ENCODE measurements at places on chromosomes 5 and 9.

DNA sequence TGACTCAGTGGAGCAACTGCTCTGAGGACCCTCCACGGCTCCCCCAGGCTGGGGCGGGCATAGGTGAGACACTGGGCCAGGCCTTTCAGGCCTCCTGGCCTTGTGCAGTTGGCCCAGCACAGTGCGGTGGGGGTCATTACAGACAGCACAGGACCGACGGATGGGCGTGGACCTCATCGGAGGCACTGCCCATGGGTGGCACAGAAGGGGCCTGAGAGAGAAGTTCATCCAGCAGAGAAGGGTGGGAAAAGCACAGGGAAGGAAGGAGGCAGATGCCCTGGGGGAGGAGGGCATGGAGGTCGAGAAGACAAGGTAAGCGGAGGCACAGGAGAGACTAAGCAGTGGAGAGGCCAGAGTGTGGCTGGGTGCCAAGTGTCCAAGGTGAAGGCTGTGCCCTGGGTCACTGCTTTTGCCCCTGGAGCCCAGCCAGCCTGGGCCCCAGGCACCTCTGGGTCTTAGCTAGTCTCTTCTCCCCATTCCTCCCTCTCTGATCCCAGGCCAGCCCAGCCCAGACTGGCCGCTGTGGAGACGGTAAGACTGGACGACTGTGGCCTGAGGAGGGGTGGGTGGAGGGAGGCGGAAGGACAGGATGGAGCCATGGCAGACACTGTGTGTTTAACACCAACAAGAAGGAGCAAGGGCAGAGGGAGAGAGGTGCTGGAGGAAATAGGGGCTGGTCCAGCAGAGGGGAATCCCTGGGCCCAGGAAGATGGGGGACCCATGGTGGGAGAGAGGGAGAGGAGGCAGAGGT, 5.7 kb downstream of the IL3 start:
- no peak for DNase-seq

GRCh38 chr5:160230686-160231527, 1.6 kb downstream of the FABP6 start:
- no peak for DNase-seq

- peak; percentile 33 for DNase-seq
Measured at GRCh38 chr5:142748568-142749249, 21.5 kb upstream of the ARHGAP26 start.

- DNase-seq, result no peak
Measured at GRCh38 chr9:86639899-86640379, 285.7 kb upstream of the TUT7 start.

DNA sequence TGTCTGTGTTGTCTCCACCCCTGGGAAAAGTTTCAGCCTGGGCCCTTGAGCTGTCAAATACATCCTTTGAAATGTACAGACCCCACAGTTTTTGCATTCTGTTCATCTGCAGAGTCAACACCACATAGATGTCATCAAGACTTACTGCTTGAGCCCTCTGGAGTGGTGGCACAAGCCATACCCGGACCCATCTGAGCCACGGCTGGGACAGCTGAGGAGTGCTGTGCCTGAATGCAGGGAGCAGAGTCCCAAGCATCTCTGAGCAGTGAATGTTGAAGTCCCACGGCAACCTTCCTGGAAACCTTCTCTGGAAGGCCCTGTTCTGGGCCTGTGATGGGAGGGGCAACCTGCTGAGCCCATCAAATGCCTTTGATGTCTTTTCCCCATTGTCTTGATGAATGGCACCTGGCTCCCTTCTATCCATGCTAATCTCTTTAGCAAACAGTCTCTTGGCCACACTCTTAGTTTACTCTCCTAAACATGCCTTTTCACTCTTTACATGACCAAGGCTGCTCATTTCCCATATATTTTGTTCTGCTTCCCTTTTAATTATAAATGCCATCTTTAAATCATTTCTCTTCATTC, 92.5 kb downstream of the ATPSCKMT start:
- DNase-seq, result no peak

- DNase-seq, result no peak
Measured at GRCh38 chr9:112555101-112555643, 68.5 kb downstream of the KIAA1958 start.

- no peak for DNase-seq
Measured at GRCh38 chr5:80977764-80978163, 17.6 kb downstream of the RASGRF2 start.

- no peak for DNase-seq
Measured at GRCh38 chr5:25006734-25007133, 362.0 kb upstream of the CDH10 start.

- no peak for DNase-seq
Measured at GRCh38 chr5:14752497-14753071, 88.1 kb downstream of the OTULIN start.

DNA sequence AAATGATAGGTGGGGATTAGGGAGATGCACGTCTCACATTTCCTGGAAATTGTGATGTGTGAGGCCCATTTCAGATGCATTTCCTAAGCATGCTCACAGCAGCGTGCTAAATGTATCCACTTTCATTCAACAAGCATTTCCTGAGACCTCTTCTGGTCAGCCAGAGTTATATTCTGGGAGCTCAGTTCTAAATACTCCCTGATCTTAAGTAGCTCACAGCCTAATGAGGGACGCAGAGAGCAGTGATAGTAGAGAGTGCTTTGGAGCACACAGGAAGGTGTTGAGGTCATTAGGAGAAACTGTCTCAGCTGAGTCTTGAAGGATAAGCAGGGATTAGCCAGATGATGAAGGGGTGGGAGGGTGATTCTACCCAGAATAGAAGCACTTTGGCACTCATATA, 46.2 kb upstream of the FSD1L start:
- no peak for DNase-seq

DNA sequence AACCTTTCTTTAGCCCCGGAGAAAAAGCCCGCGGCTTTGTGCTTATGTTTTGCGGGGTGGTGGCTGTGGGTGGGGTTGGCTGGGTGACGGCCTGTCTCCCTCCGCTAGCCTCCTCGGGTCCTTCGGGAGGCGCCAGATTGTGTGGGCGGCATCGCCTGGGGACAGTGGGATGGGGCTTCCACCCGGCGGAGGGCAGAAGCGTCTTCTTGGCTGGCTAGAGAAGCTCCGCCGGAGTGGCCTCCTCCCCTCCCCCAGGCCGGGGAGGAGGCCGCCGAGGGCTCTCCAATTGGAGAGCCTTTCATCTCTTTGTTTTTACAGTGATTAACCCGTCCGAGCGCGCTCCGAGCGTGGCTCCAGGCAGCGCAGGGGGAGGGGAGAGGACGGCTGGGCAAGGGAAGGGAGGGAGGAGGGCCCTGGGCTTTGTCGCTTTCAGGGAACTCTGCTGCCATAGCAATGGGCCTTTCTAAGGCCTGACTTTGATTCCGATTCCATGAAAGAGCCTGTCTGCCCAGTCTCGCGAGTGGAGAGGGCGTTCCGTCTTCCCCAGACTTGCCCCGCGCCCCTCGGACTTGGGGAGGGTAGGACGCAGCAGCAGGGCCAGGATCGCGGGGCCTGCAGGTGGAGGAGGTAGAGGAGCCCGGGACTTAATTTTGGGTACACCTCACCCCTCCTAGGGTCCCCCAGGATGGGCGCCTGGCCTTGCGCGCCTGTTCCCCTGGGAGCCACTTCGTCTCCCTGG, 36.7 kb upstream of the TIFAB start:
- DNase-seq, result no peak

- no peak for DNase-seq
Measured at GRCh38 chr5:150559701-150560100, 51.8 kb downstream of the NDST1 start.

- DNase-seq, result peak; percentile 49
Measured at GRCh38 chr5:78985725-78986223, 664 bp upstream of the ARSB start.

DNA sequence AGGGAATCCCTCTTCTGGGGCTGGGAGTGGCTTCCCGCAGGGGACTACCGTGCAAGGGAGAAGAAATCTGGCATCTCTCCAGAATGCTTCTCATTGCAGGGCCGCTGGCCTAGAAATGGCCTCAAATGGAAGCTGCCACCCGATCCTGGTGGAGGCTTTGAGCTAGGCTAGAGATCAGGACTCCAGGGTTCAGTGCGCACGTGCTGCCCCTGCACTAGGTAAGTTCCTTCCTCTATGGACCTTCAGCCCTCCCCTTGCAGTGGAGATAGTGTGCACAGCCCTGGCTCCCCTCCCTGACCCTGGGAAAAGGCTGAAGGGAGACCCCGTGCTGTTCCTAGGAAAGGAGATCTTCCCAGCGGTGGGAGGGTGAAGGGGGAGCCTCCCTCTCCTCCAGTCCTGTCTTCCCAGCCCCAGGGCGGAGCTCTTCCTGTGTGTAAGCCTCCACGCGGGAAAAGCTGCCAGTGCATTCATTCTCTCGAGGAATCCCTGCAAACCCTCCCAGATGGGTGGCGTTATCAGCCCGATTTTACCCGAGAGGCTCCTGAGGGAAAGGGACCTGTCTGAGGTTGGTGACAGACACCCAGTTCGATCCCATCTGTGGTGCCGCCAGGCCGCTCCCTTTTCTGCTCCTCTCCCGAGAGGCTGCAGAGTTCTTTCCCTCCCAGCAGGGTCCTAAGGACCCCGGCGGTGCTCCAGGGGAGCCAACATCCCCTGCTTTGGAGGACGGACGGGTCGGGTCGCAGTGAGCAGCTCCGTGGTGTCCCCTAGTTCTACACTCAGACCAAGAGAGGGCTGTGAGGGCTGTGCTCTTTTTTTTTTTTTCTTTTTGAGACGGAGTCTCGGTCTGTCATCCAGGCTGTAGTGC, 1.4 kb upstream of the CERCAM start:
- no peak for DNase-seq

DNA sequence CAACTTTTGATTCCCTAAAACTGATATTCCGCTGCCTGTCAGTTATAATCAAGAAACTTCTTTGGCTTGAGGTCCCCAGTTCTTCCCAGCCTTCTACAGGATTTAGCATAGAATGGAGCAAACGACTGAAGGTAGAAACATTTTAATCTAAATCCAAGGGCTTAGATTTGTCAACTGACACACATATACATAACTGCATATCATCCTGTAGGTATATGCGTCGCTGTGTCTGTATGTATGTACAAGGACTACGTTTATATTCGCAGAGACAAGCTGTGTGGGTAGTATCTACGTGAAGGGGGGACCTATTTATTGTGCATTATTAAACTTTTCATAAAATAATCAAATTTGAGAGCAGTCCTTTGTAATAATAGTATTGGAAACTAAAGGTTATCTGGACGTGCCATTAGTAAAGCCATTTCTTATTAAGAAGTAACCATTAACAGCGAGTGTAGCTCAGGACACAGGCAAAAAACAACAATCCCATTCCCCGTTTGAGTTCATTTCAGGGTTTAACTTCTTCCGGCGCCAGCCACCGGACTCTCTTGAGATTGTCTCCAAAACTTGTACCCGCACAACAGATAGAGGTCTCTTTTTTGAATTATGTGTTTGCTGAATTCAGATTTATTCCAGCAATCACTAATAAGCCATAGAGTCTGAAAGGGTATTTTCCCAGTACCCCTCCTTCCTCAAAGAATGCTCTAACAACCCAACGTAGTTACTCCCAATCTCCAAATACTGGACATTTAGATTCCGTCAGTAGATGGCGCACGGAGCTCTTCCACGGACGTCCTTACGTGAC, 2.1 kb upstream of the MLLT3 start:
- DNase-seq, result no peak

DNA sequence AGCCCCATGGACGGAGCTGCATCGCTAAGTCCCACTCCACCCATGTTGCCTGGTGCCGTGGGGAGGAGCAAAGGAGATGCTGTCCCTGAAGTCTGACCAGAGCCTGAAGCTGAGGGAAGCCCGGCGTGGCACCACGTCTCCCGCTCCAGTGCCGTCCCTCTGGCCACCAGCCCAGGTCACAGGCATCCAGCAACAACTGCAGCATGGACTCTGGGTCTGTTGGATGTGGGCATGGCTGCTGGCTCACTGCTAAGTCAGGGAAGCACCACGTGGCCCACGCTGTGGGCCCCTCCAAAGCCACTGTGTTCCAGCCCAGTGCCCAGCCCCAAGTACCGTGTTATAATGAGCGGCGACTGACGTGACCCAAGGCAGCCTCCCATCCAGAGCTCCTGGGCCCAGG, 112.6 kb downstream of the SYK start:
- no peak for DNase-seq
